ENCODE measurements at places on chromosomes 6 and 20.

DNA sequence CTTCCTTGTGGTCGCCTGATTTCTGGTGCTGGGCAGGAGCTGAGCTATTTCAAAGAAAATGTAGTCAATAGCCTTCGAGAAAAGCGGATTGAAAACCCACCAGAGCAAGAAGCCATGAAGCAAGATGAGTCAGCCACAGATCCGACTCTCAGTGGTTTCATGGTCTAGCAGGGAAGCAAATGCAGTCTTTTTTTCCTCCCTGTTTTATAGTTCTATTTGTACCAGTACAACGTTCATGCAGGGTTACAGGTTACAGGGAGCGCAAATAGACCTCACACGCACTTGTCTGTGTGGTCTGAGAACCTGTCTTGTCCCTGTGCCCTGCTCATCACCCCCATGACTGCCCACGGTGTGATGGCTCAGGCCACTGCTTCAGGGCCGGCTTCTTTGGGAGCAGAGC lies 309.8 kb upstream of the SUPT3H start:
- no peak for DNase-seq

GRCh38 chr6:155244434-155244833 lies 19.4 kb upstream of the CLDN20 start:
- DNase-seq: no peak

GRCh38 chr6:170047823-170048222 lies 243.1 kb downstream of the DLL1 start:
- DNase-seq: no peak

DNA sequence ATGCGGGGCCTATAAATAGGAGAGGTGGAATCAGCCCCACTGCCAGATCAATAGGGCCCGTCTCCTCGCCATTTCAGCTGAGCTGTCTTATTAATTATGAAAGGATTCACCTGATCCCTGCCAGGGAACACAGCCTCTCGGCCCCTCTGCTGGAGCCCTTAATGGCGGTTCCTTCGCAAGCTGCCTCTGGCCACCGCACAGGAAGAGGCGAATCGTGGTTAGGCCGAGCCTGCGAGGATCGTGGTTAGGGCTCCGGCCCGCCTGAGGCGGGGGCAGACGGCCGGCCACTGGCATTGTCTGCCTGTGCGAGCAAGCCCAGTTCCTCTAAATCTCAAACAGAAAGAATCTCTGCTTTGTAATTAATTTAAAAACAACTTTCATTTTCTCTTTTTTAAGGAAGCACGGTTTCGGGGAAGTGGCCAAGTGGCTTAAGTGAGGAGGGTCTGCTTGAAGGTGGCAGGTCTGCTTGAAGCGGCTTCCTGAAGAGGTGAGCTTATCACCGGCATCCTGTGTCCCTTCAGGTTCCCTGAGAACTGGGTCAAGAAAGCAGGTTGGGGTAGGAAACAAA lies 9.2 kb downstream of the NRN1 start:
- no peak for DNase-seq

DNA sequence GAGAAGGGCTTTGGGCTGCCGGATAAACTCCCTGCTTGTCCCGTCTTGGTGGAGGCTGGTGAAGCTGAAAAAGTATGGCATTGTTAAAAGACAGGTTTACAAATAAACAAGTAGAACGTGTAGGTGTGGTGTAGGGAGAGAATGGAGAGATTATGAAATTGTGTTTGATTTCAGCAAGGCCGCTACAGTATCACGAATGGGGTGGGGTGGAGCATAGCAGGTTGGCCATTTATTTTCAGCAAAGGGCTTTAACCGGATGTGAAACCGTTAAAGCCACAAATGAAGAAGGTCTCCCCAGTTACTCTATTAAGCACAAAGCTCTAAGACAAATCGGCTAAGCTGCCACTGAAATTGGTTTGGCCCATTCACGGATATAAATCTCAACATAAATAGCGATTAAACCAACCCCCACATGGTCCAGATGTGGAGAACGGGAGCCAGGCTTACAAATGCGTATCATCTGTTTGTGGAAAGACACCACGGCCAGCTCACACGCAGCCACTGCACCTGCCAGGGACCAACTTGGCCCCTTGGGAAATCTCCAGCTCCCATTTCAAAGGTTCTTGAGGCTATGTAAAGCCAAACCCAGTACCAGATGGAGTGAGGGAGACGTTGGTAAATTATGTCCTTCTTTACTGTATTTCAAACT lies 94.0 kb downstream of the ZMYND8 start:
- DNase-seq: no peak

DNA sequence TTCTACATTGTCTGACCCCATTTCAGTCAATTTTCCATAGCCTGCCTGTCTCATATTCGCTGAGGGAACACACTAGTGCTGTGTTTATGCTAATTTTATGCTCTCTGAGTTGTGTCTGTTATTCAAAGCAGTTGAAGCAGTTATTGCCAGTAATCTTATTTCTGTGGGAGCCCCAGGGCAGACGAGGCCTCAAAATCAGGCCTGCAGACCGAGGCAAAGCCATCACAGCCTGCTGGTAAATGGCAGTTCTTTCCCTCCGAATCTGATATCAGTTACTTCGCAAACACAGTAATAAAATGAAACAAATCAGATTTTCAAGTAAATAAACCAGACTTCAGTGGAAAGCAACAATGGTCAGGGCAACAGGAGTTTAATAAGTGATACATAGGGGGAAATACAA lies 508.4 kb downstream of the PKHD1 start:
- DNase-seq: no peak

GRCh38 chr20:37969949-37970855 lies 63.1 kb downstream of the TTI1 start:
- DNase-seq: no peak

DNA sequence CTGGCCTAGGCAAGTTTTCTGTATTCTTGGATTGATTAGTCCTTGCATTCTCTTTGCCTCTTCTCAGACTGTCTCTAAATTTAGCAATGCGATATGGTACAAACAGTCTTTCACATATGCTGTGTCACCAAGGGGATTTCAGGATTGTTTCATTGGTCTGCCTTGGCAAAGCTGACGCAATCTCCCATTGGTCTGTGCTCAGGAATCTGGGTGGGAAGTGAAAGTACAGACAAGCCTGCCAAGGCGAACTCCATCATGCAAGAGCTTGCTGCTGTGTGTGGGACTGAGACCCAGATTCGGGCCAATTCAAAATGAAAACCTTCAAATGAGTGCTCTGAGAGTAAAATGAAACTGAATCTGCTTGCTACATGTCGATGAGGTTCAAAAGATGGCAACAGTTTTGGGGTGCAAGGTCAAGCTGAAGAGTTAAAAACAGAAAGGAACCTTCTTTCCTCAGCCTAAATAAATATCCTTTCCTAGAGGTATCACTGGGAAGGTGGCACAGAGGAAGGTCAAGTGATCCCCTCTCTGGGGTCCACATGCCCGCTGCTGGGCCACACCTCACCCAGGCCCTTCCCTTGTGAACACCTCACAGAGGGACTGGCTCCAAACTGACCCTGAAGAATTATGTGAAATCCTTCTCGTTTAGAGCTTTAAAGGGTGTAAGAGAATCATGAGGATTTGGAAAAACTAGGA lies 198.8 kb upstream of the PREP start:
- no peak for DNase-seq

DNA sequence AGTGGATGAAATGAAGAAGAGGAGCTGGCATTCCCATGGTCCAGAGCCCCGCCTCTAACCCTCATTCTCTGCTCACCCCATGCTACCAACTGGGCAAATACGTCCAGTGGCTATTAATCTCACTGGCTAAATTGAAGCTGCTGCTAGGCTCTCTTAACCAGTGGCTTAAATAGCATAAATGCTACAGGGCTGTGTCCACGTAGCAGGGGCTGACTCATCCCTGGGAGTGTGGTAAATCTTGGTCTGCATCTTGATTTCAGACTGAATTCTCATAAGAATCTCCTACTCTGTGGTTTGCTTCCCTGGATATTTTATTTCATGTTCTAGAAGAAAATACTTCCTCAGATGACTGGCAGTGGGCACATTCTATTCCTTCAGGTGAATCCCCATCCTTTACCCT lies 193.1 kb upstream of the ARG1 start:
- DNase-seq: no peak

GRCh38 chr6:167245591-167245990 lies 45.5 kb upstream of the UNC93A start:
- DNase-seq: no peak

GRCh38 chr20:41196653-41197225 lies 59.4 kb downstream of the PLCG1 start:
- DNase-seq: no peak

DNA sequence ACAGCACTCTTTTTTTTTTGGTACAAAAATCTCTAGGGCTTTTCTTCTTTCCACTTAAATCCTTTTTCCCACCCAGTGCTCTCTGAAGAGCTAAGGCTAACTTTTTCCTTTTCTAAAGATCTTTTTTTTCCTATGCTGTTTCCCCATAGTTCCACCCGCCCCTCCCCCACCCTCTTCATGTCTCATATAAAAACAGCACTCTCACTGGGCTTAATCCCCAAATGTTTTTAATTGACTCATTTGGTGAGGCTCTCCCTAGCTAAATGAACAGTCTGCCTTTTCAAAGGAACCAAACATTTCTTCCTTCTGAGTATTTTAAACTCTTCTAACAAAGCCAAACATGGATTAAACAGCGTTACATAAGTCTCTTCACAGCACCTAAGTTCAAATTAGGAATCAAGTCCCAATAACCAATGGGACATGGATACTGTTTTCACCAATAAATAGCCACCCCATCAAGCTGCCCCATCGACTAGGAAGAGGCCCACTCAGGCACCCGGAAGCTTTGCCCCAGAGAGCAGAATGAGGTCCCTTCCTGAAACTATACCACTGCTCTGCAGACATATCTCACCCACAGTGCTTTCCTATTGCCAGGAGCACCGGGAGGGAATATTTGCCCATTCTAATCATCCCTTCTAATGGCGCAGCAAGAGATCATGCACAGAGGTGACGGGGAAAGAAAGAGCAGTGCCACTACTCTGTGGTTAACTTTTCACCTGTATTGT lies 63.7 kb downstream of the ATXN1 start:
- DNase-seq: no peak

GRCh38 chr6:166779963-166780683 lies 153.1 kb upstream of the RPS6KA2 start:
- no peak for DNase-seq

DNA sequence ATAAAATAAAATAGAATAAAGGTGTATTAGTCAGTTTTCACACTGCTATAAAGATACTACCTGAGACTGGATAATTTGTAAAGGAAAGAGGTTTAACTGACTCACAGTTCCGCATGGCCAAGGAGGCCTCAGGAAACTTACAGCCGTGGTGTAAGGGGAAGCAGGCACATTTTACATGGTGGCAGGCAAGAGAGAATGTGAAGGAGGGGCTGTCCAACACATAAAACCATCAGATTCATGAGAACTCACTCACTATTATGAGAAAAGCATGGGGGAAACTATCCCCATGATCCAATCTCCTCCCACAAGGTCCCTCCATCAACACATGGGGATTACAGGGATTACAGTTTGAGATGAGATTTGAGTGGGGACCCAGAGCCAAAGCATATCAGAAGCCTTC lies 41.1 kb upstream of the BCAS1 start:
- DNase-seq: no peak

DNA sequence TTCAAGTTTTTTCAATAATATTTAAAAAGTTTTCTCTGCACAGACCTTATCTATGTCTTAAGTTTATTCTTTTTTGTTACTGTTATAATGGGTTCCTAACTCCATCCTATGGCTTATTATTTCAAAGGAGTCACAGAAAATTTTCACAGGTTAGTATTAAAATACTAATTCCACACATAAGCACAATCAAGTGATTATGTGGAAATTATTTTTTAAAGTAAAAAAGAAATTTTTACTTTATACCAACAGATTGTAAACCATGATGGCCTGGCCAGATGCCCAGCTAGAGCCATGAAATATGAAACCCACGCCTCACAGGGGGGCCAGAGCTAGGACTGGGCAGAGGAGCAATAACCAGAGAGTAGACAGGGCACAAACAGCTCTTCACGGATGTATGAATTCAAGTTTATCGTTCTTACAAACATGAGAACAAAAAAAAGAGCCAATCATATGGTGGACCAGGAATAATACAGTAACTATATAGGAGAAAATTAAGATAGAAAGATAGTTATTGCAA lies 34.0 kb downstream of the NUDT3 start:
- DNase-seq: no peak

DNA sequence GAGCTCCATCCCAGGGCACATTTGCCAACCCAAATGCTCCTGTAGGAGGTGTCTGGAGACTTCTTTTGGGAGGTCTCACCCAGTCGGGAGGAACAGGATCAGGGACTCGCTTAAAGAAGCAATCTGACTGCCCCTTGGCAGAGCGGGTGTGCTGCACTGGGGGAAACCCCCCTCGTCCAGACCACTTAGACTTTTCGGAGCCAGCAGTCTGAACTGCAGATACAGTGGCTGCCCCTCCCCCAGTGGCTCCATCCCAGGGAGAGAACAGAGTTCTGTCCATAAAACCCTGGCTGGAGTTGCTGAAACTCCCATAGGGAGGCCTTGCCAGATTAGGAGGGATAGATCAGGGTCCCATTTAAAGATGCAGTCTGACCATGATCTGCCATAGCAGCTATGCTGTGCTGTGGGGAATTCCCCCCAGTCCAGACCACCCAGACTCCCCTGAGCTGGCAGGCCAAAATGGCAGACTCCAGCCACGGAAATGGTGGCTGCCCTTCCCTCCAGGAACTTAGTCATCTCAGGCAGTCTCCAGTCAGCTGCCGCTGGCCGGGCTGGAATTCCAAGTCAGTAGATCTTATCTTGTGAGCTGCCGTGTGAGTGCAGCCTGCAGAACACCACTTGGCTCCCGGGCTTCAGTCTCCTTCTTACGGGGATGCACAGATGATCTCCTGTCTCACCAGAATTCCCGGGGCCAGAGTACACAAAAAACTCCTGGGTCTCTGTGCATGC lies 278.1 kb upstream of the SASH1 start:
- no peak for DNase-seq

GRCh38 chr6:8930009-8930408 lies 494.7 kb upstream of the SLC35B3 start:
- no peak for DNase-seq

DNA sequence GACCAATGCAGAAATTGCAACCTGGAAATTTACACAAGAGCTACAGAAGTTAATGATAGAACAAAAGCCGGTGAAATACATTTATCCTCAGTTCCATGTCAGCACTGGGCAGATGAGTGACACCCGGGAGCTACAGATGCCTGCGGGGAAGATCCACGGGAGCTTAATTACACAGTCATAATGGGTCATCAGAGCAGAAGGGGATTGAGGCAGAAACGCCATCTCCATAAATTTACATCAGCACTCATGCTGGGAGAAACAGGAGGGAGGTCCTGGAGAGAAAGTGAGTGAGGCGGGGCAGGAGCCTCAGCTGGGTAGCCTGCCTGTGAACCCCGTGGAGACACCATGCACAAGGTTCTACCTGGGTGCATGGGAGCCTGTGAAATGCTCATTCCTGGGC lies 37.6 kb upstream of the CST7 start:
- DNase-seq: no peak

- peak; percentile 64 for DNase-seq
These were observed 21.1 kb upstream of the NOTCH4 start for GRCh38 chr6:32244946-32245398.

DNA sequence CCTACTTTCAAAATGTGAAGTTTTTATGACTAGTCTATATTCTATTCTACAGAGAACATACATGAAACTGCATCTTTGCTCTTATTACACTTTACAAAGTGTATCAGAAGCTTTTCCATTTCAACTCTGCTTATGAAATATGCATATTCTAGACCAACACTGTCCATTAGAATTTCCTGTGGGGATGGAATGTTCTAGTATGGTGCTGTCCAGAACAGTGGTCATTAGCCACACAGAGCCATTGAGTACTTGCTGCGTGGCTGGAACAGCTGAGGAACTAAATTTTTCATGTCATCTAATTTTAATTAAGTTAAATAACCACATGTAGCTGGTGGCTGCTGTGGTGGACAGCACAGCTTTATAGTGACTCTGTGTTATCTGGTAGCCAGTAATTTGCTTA lies 105.9 kb upstream of the PDE10A start:
- no peak for DNase-seq

Measured in effector CD4-positive, alpha-beta T cell (primary cell).